ENCODE measurements at places on chromosomes 11 and 22.

GRCh38 chr11:9669954-9670353 lies 6.1 kb downstream of the SWAP70 start:
- DNase-seq, result no peak

DNA sequence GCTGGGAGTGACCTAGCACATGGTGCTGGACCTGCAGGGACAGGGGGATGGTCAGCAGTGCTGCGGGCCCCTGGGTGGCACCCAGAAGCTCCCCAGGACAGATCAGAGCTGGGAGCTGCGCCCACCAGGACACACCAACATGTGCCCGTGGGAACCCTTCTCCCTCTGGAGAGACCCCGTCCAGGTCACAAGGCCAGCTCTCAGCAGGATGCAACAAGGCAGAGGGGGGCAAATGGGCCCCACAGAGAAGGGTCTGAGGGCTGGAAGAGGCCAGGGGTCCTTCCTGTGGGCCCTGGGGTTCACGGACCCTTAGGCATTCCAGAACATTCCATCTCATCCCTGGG lies 6.2 kb downstream of the DUSP8 start:
- no peak for DNase-seq

DNA sequence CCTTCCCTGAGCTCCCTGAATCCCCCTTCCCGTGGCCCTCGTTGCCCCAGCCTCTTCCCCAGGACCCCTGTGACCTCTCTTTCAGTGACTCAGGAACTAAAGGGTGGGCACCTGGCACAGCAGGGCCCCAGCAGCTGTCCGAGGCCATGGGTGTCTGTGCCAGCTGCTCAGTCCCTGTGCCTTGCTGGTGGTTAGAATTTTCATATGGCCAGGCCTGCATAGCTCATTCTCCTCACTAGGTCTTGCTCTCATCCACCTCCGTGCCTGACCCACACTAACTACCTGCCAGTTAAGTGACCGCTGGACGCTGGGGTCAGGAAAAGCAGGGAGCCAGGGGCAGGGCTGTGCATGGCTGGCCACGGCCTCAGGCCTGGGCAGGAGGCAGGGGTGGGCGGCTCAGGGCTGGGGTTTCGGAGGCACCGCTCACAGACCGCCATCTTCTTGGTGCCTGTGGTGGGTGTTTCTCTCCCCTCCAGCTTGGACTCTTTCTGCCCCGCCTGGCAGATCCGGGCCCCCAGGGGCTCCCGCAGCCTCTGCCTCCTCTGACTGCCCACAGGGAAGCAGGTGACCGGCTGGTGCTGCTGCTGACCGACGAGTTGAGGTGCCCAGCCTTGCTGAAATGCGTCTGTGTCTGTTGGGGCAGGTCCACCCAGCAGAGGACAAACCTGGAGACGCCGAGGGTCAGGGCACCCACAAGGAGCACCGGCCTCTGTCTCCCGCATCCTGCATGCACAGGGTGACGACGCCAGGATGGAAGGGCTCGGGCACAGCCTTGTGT lies 20.3 kb downstream of the MRGPRD start:
- no peak for DNase-seq

DNA sequence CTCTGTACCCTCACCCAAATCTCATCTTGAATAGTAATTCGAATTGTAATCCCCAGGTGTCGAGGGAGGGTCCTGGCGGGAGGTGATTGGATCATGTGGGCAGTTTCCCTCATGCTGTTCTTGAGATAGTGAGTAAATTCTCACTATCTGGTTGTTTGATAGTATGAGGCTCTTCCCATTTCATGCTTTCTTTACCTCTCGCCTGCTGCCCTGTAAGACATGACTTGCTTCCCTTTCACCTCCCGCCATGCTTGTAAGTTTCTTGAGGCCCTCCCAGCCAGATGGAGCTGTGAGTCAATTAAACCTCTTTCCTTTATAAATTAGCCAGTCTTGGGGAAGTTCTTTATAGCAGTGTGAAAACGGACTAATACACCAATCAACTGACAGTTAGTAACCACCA lies 60.1 kb downstream of the FAM76B start:
- DNase-seq, result no peak

GRCh38 chr11:78381865-78382264 lies 35.8 kb downstream of the GAB2 start:
- no peak for DNase-seq

DNA sequence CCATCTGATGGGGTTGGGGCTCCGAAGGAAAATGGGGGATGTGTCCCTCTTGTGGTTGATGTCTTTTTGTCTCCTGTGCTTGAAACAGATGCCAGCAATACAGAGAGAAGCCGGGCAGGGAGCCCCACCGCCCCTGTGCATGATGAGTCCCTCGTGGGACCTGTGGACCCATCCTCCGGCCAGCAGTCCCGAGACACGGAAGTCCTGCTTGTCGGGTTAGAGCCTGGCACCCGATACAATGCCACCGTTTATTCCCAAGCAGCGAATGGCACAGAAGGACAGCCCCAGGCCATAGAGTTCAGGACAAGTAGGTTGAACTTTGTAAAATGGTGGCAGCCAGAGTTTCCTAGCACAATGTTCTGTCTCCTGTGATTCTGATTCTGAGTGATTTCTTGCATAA lies 91.7 kb upstream of the OR4B1 start:
- no peak for DNase-seq

GRCh38 chr11:19861171-19861570 lies 148.5 kb downstream of the NAV2 start:
- no peak for DNase-seq

DNA sequence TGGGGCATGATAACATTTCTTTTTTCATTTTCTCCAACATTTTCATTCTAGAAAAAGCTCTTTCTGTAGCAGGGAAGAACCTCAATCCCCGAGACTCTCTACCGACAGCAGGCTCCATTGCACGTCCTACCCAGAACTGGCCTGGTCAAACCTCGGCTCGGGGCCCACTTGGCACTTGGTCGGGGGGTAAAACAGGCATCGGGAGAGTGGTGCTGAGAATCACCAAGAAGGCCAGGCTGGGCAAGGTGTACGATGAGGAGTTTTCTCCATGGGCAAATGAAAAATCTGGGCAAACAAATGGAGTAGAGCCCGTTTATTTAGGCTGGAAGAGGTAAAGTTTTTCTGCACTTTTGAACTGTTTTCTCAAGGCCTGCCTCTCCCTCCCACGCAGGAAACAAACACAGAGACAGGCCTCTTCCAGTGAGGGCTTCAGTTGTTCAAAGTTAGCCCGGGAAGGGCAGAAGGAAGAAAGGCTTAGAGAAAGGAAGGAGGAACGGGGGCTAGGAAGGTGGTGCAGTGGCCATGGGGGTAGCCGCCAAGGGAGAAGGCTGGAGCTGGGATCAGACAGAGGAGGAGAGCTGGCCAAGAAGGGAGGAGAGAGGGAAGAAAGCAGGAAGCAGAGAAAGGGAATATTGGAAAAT lies 87.6 kb downstream of the ETS1 start:
- no peak for DNase-seq

DNA sequence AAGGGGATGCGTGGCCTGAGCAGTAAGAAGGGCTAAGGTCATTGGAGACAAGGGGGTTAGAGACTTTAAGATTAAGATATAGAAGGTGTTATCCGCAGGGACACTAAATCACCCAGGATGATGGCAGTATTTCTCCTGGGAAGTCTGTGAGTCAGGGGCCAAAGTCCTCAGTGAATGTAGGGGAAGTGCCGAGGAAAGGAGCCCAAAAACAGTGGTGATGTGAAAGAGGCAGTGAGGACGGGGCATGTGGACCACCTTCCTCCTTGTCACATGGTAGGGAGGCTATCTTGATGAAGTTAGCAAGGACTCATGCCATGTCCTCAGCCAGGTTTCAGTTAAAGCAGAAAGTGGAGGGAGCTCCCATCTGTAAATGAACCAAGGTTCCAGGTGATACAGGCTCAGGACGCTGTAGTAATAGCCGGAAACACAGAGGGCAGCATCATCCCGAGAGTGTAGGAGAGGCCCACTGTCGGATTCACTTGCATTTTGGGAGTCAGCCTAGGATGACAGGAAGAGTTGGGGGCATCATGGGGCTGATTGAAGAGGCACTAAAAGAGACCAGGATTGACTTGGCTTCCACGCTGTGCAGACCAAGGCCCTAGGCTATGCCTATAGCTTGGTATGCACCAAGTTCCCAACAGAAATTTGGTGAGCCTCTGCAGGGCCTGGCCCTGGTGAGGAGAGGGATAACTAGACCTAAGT lies 33.5 kb downstream of the WEE1 start:
- no peak for DNase-seq

DNA sequence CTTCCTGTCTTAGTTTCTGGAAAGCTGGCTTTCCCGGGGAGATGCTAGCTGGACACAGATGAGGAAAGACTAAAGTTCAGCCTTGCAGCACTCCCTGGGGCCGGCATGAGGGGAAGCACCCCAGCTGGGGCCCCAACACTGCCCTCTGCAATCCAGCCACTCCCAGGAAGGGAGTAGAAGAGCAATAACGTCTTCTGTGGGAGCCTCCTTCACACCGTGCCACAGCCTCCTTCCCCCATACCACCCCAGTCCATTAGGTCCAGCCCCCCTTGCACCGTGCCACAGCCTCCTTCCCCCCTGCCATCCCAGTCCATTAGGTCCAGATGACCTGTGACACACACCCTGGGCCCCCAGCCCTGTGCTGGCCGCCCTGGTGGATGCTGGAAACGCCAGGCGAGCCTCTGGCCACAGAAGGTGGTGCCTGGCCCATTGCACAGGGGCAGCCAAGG lies 44.1 kb upstream of the PRDM11 start:
- DNase-seq, result no peak

DNA sequence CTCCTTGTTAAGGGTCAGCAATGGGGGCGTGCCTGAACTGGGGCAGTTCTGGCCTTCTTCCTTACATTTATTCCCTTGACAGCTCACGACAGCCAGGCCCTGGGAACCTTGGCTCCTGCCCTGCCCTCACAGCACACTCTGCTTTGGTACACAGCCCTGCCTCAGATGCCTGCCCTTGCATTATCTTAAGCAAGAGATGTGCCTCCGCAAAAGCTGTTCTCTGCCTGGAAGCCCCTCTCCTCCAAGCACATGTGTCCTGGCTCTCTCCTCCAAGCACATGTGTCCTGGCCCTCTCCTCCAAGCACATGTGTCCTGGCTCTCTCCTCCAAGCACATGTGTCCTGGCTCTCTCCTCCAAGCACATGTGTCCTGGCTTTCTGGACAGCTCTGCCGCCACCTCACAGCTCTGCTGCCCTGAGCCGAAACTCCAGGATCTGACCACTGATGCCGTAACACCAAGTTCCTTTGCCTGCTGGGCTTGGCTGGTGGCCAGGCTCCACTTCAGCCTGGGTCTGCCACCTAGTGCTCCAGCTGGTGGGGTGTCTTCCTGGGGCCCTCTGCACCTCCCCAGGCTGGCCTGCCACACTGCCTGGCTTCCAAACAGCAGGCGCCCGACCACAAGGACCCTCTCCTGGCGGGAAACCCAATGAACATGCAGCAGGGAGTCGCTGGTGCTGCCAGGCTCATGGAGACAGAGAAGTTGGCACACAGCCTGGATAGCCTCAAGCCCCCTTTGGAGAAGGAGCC lies 53.0 kb downstream of the SCUBE1 start:
- no peak for DNase-seq

- DNase-seq, result no peak
Measured at GRCh38 chr11:75635066-75635862, 33.6 kb downstream of the MAP6 start.

DNA sequence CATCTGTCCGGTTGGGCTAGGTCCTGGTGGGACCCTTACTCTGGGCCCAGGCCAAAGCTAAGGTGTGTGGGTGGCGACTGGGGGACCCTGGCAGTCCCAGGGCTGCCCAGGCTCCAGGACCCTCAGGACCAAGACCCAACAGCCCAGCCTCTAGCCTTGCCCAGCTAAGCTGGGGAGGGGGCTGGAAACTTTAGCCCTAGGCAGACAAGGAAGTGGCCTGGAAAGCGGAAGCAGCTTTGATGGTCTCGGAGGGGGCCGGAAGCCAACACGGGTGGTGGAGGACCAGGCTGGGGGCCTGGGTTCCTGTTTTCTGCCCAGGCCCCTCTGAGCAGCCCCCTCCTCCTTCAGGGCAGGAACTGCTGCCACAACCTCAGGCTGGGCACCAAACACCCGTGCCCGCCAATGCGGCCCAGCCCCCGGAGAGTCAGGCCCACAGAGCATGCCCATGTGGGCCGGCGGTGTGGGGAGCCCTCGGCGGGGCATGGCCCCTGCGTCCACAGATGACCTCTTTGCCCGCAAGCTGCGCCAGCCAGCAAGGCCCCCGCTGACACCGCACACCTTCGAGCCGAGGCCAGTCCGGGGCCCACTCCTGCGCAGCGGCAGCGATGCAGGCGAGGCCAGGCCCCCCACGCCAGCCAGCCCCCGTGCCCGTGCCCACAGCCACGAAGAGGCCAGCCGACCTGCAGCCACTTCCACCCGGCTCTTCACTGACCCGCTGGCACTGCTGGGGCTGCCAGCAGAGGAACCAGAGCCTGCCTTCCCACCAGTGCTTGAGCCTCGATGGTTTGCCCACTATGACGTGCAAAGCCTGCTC lies 2.8 kb downstream of the SIPA1 start:
- peak; percentile 44 for DNase-seq
